Non-pigmented ciliary epithelial cell (primary cell): ENCODE measurements at places on chromosomes 5 and 9.

- no peak for DNase-seq
Measured at GRCh38 chr9:105278751-105279150, 34.3 kb downstream of the SLC44A1 start.

DNA sequence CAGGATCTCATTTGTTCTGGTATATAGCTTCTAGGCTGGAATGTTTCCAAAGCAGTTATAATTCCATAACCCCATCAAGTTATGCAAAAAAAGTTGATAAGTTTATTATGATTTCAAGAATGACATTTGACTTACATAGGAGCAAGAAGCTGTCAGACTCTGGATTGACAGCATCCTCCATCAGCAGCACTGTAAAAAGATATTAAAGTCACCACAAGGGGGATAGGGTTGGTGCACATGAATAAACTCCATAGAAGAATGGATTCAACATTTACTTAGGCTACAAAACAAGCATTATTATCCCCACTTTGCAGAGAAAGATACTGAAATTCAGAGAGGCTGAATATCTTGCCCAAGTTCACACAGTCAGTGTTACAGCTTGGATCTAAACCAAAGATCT lies 208.9 kb upstream of the SLC30A5 start:
- DNase-seq = no peak

DNA sequence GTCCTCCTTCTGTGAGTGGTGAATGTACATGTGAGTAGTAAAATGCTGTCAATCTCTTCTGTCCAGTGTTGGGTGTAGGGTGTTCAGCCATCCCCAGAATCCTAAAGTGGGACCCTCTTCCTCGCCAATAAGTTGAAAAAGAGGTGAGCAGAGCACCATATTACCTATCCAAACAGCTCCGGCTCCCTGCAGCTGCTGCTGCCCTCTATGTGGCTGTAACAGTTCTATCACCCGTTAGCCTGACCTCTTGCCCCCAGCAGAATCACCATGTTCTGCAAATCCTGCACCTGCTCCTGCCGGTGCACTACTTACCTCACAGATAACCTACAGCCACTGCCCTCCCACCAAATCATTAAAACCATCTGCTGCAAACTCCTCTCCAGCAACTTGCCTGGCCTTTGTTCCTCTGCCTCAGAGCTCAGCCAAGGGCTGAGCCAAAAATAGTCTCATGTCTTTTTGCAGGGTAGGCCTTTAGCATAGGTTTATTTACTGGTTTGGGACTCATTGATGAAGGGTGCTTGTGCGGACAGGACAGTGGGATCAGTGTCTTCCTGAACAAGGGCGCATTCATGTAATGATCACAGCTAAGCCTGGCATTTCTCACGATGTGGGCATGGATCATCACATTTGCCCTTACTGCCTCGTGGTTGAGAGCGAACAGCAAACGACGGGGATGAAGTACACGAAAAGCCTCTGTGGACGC lies 49.6 kb upstream of the CCL21 start:
- DNase-seq = no peak

DNA sequence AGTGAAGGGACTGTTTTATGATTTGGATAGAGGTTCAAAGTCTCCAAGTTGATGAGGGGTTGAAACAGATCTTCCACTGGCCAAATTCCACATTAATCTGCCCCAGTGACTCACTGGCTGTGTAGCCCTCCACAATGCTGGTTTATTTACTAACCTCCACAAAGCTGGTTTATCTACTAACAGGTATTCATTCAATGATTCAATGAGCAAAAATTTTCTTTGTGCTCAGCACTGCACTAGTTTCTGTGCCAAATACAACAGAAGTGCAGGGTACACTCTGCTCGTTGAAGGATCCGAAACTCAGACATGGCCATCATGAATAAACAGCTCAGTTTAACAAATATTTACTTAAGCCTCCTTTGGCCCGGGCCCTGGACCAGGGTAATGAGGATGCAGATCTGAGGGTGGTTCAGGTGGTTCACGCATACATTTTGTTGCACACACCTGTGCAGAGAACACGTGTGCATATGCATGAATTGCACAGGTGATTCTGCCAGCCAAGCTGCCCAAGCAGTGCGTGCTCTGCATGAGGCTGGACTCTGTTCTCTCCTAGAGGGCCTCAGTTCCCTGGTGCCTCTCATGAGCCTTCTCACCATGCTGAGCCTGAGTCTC lies 71.0 kb downstream of the SH3PXD2B start:
- DNase-seq = peak; percentile 46

DNA sequence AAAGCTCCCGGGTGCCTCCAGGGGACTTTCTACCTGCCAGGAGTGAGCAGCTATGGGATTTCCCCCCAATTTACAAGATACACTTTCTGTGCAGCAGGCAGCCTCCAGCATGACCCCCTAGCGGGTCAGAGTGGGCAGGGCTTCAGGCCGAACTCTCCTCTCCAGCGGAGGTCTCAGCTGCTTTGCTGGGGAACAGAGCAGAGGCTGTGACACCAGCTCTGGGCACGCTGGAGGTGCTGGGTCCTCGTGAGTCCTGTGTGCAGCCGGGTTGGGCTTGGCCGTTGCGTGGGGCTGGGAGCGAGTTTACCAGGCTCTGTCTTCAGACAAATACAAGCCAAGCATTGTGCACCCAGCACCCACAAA lies 2.9 kb downstream of the NRARP start:
- no peak for DNase-seq

GRCh38 chr9:79237861-79238260 lies 333.9 kb upstream of the TLE4 start:
- DNase-seq = no peak

- DNase-seq = no peak
Measured at GRCh38 chr9:77916410-77916819, 115.2 kb downstream of the GNAQ start.

- peak; percentile 76 for DNase-seq
Measured at GRCh38 chr9:120394058-120394669, 185.8 kb downstream of the CDK5RAP2 start.

- no peak for DNase-seq
Measured at GRCh38 chr9:84670138-84671041, 861 bp downstream of the NTRK2 start.

- no peak for DNase-seq
Measured at GRCh38 chr9:128383007-128383753, 12.0 kb downstream of the URM1 start.

GRCh38 chr5:72849546-72849945 lies 33.1 kb downstream of the TNPO1 start:
- DNase-seq = no peak

GRCh38 chr5:96726802-96727201 lies 64.6 kb downstream of the CAST start:
- no peak for DNase-seq

GRCh38 chr9:70551801-70552200 lies 137.3 kb upstream of the KLF9 start:
- DNase-seq = no peak

- no peak for DNase-seq
Measured at GRCh38 chr5:172793577-172794488, 22.8 kb upstream of the DUSP1 start.

DNA sequence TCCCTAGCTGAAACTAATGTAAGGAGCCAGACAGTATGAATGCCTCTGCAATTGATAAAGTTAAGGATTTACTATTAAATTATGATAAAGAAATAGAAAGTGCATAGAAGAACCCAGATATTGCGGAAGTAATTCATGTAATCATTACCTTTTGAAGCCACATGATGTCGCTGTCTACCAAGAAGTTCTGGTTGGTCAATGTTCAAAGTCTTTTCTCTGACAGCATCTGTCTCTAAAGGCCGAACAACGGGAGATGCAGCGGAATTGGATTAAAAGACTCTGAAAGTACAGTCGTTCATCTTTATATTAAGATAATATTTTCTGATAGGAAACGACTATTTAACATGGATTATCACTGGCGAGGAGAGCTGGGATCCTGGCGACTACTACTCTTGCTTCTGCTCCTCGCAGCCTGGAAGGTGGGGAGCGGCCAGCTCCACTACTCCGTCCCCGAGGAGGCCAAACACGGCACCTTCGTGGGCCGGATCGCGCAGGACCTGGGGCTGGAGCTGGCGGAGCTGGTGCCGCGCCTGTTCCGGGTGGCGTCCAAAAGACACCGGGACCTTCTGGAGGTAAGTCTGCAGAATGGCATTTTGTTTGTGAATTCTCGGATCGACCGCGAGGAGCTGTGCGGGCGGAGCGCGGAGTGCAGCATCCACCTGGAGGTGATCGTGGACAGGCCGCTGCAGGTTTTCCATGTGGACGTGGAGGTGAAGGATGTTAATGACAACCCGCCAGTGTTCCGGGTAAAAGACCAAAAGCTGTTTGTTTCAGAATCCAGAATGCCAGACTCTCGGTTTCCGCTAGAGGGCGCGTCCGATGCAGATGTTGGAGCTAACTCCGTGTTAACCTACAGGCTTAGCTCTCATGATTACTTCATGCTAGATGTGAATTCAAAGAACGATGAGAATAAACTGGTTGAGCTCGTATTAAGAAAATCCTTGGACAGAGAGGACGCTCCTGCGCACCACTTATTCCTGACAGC lies at the start of gene PCDHA8:
Gene PCDHA8 (plus strand): TSS at position 210 of the 985 bp plus-strand sequence. CDS start 135 bp downstream, at position 345.
- DNase-seq = no peak

DNA sequence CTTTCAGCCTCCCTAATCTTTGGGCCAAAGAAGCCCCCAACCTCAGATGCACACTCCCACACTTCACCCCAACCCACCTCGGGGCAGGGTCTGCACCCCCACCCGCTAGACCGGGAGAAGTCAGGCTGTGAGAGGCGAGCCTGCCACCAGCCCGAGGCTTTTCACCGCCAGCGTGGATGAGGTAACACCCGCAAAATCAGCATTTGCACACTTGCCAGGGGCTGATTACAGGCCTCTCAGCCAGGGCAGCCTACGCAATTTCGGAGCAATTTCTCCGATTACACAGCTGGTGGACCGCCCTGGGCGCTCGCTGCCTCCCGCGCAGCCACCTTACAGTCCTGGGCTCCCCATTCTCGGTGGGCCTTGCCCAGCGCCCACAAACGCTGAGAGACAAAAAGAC lies 68.5 kb downstream of the FOXD1 start:
- DNase-seq = no peak

GRCh38 chr5:137101544-137101943 lies 397.6 kb downstream of the SPOCK1 start:
- DNase-seq = no peak

DNA sequence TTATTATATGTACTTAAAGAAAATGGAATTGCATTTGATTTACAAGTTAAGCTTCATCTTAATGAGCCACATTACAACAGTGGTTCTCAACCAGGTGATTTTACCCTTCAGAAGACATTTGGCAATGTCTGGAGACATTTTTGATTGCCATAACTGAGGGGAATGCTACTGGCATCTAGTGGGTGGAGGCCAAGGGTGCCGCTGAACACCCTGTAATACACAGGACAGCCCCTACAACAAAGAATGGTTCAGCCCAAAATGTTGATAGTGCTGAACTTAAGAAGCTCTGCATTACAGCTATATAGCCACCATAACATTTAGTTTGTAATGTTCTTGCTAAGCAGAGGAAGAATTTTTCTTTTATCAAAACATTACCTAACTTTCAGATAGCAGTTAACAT lies 103.1 kb downstream of the PAM start:
- no peak for DNase-seq

DNA sequence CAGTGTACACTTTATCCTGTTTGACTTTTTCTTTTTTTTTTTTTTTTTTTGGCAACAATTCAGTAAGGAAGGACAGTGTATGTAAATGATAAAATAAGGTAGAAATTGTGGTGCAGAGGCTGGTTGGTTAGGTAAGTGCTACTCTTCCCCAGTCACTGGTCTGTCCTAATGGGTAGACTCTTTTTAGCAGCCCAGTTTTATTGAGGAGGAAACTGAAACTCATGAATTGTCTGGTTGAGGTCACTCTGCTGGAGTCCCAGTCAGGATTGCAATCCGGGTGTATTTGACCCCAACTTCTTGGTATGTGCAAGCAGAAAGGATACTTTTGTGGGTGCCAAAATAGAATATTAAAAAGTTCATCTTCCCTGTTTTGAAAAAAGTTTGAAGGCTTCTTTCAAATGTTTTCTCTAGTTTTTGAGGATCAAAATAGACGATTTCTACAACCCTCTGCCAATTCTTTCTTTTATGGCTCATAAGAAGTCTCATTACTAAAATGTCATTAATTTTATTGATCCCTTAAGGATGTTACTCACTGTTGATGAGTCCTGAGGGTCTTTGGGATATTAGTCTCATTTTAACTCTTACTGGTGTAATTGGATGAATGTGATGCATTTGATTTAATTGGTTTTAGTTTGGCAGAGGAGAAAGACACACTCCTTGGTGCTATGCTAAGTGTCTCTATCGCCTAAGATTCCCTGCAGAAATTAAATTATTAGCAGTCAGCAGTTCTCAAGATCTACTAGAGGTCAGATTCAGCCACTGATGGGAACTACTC lies 171.9 kb downstream of the KDM4C start:
- DNase-seq = no peak

DNA sequence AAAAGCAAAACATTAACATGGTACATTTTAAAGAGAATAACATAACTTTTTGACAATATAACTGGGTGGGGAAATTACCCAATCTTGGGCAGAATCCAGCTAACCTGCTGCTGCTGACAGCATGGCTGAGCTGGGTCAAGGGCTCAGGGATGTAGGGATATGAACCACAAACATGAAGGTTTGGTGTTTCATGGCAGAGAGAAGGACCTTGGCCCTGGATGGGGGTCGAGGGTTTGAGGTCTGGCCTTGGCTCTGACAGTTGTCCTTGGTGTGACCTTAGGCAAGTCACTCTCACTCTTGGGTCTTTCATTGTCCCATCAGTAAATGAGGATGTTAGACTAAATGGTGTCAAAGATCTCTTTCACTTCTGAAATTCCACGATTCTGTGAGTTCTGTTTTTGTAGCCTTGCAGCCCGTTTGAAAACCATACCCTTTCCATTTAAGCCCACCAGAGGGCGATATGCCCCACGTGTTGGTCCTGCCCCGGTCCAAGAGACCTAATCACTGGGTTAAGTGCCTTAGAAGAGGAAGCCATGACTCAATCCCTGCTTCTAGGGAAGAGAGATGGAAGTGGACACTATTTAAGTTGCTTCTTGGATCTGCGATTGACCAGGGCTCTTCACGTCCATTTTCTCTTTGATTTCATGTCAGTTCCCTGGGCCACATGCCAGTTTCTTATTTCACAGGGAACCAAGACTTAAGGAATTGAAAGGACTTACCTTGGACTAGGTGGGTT lies 56.8 kb upstream of the TEX48 start:
- peak; percentile 56 for DNase-seq

DNA sequence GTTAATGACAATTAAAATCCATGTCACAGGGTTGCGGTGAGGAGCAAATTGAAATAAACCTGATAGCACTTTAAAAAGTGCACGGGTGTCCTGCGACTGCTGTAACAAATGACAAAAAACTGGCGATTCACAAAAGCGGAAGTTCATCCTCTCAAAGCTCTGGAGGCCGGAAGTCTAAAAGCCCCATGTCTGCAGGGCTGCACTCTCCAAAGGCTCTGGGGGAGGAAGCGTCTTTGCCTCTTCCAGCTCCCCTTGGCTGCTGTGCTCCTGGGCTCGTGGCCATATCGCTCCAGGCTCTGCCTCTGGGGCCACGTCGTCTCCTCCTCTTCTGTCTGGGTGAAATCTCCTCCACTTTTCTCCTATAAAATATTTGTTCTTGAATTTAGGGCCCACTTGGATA lies 273.9 kb upstream of the IRX2 start:
- DNase-seq = no peak

- DNase-seq = no peak
Measured at GRCh38 chr9:15485836-15486666, 24.7 kb downstream of the PSIP1 start.

GRCh38 chr5:158942217-158942616 lies 157.5 kb downstream of the EBF1 start:
- DNase-seq = no peak

GRCh38 chr5:36276864-36277263 lies 24.8 kb downstream of the RANBP3L start:
- DNase-seq = no peak
